ENCODE measurements at places on chromosomes 11 and 22.
A peak's percentile ranks its signal among the peaks of the same experiment; 100 is the strongest.

- peaks cover 3% of the 10 kb centered on the region for H3K36me3 ChIP-seq
- H3K4me1 ChIP-seq: peaks cover 16% of the 10 kb centered on the region
- no peak for DNase-seq
- H3K4me3 ChIP-seq: peak overlapping the region; percentile 60
- no peaks in the 10 kb centered on the region for H3K27me3 ChIP-seq
Observed at GRCh38 chr22:20080445-20080775, 369 bp downstream of the DGCR8 start.

DNA sequence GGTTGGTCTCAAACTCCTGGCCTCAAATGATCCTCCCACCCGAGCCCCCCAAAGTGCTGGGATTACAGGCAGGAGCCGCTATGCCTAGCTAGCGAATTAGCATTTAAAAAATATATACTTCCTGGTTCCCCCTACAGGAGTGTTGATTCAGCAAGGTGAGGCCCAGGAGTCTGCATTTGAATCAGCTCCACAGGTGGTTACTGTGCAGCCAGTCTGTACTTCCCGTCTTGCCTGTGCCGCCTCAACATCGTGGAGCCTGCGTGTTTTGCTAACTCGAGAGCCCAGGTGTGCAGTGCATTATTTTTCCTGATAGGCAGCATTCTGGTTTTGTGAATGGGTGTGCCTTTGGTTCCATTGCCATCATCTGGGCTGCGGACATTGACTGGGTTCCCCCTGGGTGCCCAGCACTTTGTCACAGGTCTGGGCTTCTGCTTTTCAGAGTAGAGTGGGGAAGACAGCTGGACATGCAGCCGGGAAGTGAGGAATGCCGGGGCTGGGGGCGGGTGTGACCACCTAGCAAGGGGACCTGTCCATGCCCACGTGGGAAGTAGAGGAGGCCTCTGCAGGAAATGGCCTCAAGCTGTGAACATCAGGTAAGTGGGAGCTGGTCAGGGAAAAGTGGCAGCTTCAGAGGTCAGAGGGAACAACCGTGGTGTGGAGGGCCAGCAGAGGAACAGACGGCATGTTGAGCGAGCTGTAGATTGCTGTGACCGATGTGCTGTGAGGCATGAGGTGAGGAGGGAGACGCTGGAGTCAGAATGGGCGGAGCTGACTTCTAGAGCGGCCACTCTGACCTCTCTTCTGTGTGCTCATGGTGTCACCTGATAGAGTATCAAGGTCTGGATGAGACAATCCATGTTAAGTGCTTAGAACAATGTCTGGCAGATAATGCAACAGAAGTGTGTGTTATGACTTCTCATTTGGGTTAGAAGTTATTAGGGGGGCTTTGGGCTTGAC lies 42.2 kb downstream of the PPFIA1 start:
- no peaks in the 10 kb centered on the region for H3K4me1 ChIP-seq
- H3K27ac ChIP-seq: no peak overlapping the region
- H3K4me3 ChIP-seq: no peak overlapping the region
- no peaks in the 10 kb centered on the region for H3K27me3 ChIP-seq
- H3K36me3 ChIP-seq: no peaks in the 10 kb centered on the region

- DNase-seq: no peak
- H3K27me3 ChIP-seq: no peaks in the 10 kb centered on the region
- H3K36me3 ChIP-seq: no peaks in the 10 kb centered on the region
- peaks cover 3% of the 10 kb centered on the region for H3K4me1 ChIP-seq
- H3K27ac ChIP-seq: no peak overlapping the region
Observed at GRCh38 chr22:30864441-30865420, 103.8 kb downstream of the MORC2 start.

- H3K27me3 ChIP-seq: no peaks in the 10 kb centered on the region
- DNase-seq: no peak
- peak overlapping the region; percentile 81 for H3K27ac ChIP-seq
- peak overlapping the region; percentile 68 for H3K4me3 ChIP-seq
Observed at GRCh38 chr11:10294290-10294953, 403 bp upstream of the SBF2 start.

DNA sequence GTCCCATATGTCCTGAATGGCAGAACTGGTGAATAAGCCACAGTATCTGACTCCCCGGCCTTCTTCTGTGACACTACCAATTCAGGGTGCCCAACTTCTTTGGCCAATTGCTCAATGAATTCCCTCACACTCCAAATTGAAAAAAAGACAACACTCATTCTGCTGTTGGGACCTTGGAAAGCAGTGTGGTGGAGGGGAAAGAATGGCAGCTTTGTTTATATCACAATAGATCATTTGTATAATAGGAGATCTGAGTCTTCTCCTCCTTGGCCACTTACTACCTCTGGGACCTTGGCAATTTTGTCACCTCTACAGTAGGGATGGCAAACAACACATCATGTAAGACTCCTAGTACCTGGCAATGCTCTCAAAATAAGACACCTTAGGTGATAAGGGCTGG lies 64.6 kb downstream of the OPCML start:
- no peaks in the 10 kb centered on the region for H3K4me1 ChIP-seq
- H3K4me3 ChIP-seq: no peak overlapping the region

GRCh38 chr11:68338051-68338780 lies 25.8 kb downstream of the LRP5 start:
- H3K36me3 ChIP-seq: no peaks in the 10 kb centered on the region
- H3K27me3 ChIP-seq: no peaks in the 10 kb centered on the region
- H3K4me3 ChIP-seq: no peak overlapping the region
- peaks cover 49% of the 10 kb centered on the region for H3K4me1 ChIP-seq
- peak; percentile 68 for DNase-seq
- H3K27ac ChIP-seq: peak overlapping the region; percentile 84

DNA sequence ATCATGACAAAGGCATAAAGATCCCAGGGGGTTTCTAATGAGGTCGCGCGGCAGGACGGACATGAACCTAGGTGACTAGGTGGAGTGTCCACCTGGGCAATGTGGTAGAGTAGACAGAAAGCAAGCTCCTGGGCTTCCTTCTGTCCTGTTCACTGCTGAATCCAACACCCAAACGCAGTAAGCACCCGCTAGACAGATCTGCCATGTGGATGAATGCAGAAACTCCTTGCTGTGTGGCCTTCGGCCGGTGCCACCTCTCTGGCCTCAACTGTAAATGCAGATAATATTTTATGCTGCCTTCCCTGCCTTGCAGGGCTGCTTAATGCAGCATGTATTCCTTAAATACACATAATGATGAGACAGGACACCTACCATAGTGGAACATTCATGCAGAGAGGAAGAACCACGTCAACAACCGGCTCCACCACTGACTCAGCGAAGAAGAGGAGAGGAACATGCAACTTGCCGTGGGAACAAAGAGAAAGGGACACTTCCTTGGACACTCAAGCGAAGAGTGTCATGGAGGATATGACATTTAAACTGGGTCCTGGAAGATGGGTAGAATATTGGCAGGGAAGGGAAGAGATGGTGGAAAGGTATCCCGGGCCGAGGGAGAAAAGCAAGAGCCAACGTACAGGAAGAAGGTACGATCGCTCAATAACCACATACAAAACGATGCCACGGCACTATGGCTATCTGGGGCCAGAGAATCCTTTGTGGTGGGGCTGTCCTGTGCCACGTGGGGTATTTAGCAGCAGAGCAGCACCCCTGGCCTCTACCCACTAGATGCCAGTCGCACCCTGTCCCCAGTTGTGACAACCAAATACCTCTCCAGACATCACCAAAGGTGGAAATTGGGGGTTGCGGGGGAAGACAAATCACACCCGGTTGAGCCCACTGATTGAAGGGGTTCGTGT lies 30.8 kb downstream of the MYH9 start:
- H3K27me3 ChIP-seq: no peaks in the 10 kb centered on the region
- peaks cover 85% of the 10 kb centered on the region for H3K4me1 ChIP-seq
- peak overlapping the region; percentile 37 for H3K27ac ChIP-seq
- H3K36me3 ChIP-seq: peaks cover 49% of the 10 kb centered on the region
- H3K4me3 ChIP-seq: no peak overlapping the region

- H3K4me3 ChIP-seq: no peak overlapping the region
- no peaks in the 10 kb centered on the region for H3K36me3 ChIP-seq
- H3K27me3 ChIP-seq: no peaks in the 10 kb centered on the region
- no peak for DNase-seq
- H3K27ac ChIP-seq: no peak overlapping the region
Observed at GRCh38 chr22:48331691-48332220, 1495.9 kb downstream of the BRD1 start.

- DNase-seq: no peak
- no peak overlapping the region for H3K27ac ChIP-seq
- no peaks in the 10 kb centered on the region for H3K36me3 ChIP-seq
- no peak overlapping the region for H3K4me3 ChIP-seq
- H3K27me3 ChIP-seq: no peaks in the 10 kb centered on the region
- H3K4me1 ChIP-seq: no peaks in the 10 kb centered on the region
Observed at GRCh38 chr11:118807800-118808778, 17.1 kb upstream of the DDX6 start.

Measured in keratinocyte (primary cell).